ENCODE measurements at places on chromosomes 5 and 9.

DNA sequence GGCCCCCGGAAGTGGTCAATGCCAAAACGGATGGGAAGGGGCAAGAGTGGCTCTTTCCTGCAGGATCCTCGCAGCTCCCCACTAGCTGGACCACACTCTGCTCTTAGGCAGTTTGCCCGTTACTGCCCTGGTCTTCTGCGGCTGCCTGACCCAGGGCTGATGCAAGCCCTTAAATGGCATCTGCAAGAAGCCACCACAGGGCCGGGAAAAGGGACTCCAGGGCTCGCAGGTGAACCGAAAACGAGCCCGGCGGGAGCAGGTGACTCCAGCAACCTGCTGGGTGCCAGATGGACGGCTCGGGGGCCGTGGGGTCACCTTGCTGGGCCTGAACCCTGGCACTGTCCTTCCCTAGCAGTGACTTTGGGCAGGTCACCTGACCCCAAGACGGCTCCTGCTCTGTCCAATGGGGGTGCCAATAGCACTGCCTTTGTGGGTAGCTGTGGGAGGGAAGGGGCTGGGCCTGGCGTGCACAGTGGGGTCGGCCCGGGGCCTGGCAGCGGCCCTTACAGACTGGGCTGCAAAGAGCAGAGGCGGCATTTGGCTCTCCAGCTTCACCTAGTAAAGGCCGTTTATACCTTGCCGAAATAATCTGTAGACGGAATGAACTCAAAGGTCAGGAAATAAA lies 1.3 kb downstream of the TMEM250 start:
- no peak for DNase-seq

DNA sequence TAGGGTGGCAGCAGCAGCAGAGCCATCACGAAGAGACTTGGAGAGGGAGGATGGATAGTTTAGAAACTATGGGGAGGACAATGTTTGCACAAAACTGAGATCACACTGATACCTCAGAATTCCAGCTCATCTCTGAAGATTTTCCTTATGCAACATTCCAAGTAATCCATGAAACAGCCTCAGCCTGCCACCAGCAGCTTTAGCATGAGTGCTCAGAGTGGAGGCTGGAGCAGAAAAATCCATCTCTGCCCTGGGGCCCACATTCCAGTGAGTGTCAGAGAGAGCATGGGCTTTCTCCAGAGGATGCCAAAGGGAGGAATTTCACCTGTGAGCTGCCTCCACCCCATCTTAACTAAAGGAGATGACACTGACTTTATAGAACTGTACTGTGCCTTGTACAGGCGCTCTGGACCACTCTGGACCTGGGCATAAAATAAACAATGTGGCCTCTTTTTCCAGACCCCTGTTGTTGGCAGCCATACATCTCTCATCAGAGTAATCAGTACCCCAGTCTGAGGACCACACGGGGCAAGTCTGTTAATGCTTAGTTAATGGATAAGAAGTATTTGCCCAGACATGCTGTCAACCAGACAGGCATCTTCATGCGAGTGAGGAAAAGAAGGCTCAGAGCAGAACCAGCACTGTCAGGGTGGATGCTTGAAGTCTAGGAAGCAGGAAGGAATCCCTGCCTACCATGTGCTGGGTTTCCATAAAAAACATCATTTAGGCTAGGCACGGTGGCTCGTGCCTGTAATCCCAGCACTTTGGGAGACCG lies 440.9 kb downstream of the ENC1 start:
- no peak for DNase-seq

GRCh38 chr5:57447658-57448057 lies 35.0 kb downstream of the ACTBL2 start:
- DNase-seq, result no peak

DNA sequence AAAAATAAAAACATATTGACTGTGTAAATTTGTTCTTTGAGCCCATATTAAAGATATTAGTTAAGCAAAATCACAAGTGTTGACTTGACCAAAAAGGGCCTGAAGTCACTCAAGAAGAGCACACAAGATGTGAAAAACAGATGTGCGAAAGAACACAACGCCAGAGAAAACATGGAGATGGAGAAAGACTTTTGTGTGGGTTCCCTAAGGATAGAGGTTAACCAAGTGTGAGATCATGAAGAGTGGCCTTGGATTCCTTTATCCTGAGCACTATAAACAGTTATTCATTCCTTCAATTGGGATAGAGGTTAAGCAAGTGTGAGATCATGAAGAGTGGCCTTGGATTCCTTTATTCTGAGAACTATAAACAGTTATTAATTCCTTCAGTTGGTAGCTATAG lies 361.8 kb downstream of the CDH18 start:
- no peak for DNase-seq

- DNase-seq, result no peak
These were observed 30.0 kb upstream of the CAMLG start for GRCh38 chr5:134708301-134708700.

- no peak for DNase-seq
These were observed 182.9 kb downstream of the AOPEP start for GRCh38 chr9:94909250-94909894.

DNA sequence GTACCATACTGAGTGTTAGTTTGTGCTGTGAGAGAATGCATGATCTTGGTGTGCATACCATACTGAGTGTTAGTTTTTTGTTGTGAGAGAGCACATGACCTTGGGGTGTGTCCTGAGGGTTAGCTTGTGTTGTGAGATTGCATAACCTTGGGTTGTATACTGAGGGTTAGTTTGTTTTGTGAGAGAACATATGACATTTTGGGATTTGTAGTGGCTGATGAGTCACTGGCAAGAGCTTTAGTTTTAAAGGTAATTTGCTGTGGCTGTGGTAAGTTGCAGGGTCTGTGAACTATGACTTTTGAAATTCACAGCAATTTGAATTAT lies 1068.3 kb upstream of the EDIL3 start:
- DNase-seq, result no peak

- no peak for DNase-seq
These were observed 3.5 kb upstream of the EXOSC2 start for GRCh38 chr9:130689937-130690700.

- DNase-seq, result no peak
These were observed 661.5 kb downstream of the TLE4 start for GRCh38 chr9:80233102-80233843.

- no peak for DNase-seq
These were observed 77.2 kb downstream of the PGM5 start for GRCh38 chr9:68433531-68434110.

GRCh38 chr5:161889971-161890370 lies 42.1 kb downstream of the GABRA1 start:
- DNase-seq, result no peak

- DNase-seq, result no peak
These were observed 114.1 kb upstream of the PANK3 start for GRCh38 chr5:168693297-168693696.

GRCh38 chr9:90893706-90894105 lies 92.1 kb downstream of the SYK start:
- DNase-seq, result no peak

- no peak for DNase-seq
These were observed 45.1 kb downstream of the KIAA1958 start for GRCh38 chr9:112531666-112532282.

DNA sequence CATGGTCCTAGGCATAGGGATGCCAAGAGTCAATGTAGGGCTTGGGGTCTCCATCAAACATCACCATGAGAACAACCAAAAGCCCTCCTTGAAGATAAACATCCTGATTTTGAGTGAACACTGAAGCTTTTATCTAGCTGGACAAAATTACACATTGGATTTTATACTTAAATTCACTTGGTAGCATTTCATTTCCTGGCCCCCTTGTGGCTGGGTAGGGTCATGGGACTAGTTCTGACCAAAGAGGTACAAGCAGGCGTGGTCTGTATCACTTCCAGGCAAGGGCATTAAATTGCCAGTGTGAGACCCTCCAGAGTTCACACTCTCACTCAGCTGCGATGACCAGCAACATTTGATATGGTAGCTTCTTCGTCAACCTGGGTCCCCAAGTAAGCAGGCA lies 320.3 kb downstream of the ACTL7B start:
- DNase-seq, result no peak

- no peak for DNase-seq
These were observed 210.9 kb downstream of the ESM1 start for GRCh38 chr5:54774281-54775170.

DNA sequence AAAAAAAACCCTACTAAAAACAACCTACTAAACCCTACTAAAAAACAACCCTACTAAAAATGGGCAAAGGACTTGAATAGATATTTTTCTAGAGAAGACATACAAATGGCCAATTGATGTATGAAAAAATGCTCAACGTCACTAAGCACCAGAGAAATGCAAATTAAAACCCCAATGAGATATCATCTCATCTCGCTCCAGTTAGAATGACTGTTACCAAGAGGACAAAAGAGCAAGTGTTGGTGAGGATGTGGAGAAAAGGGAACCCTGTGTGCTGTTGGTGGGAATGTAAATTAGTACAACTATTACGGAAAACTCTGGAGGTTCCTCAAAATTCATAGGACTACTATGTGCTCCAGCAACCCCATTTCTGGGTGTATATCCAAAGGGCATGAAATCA lies 10.8 kb downstream of the SDHA start:
- no peak for DNase-seq

DNA sequence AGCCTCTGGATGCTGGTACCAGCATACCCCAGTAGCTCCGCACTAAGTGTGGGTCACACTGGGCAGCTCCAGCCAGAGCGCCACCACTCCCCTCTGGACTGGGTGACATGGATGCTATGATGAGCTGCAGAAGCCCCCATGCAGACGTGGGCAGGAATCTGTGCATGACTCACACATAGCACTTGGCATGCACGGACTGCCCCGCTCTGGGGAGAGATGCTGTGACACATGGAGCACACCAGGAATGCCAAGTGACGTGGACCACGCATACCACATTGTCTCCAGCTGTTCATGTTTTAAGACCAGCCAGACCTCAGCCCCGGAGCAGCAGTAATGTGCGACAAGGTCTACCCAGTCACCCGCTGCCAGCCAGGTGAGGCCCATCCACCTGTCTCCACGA lies 64.1 kb downstream of the SEMA4D start:
- no peak for DNase-seq

DNA sequence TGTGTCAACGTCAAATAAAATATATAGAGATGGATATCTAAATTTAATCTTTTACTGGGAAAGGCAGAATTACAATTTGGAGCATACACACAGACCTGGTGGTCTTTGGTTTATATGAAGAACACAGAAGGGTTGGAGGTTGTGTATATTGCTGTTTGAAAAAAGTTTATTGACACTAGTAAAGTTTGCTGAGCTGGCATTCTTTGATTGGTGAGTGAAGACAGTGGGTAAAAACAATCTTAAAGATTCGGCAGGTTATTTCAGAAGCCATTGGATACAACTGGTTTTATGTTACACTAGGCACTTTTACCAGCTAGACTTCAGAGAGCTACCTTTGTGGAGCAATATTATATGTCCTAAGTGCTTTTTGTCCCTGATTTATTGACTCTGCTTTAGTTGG lies 27.2 kb downstream of the IZUMO3 start:
- no peak for DNase-seq

- no peak for DNase-seq
These were observed 475.7 kb upstream of the TNC start for GRCh38 chr9:115593587-115594091.

- DNase-seq, result no peak
These were observed 7.4 kb downstream of the BSPRY start for GRCh38 chr9:113356686-113357292.

GRCh38 chr9:108756746-108757490 lies 98.9 kb downstream of the ACTL7B start:
- no peak for DNase-seq

DNA sequence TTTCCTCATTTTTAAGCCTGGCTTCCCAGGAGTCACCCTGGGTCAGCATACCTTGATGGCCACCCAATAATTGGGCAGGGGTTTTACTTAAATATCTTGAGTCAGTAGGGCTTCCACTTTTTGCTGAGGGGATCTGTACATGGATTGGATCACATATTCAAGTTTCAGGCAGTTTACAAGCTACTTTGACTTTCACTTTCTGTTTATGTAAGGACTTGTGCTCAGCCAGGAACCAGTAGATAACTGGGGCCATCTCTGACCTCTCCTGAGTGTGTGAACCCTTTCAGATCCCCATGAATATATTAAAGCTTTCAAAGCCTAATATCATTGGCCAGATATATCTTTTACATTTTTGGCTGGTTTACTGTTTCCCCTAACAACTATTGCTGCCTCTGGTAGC lies 45.1 kb downstream of the SLCO6A1 start:
- DNase-seq, result no peak

GRCh38 chr9:17116400-17116837 lies 18.4 kb upstream of the CNTLN start:
- no peak for DNase-seq

GRCh38 chr9:131622523-131622922 lies 77.2 kb downstream of the PRRT1B start:
- no peak for DNase-seq

GRCh38 chr5:112733586-112733985 lies 4.1 kb upstream of the APC start:
- DNase-seq, result no peak

DNA sequence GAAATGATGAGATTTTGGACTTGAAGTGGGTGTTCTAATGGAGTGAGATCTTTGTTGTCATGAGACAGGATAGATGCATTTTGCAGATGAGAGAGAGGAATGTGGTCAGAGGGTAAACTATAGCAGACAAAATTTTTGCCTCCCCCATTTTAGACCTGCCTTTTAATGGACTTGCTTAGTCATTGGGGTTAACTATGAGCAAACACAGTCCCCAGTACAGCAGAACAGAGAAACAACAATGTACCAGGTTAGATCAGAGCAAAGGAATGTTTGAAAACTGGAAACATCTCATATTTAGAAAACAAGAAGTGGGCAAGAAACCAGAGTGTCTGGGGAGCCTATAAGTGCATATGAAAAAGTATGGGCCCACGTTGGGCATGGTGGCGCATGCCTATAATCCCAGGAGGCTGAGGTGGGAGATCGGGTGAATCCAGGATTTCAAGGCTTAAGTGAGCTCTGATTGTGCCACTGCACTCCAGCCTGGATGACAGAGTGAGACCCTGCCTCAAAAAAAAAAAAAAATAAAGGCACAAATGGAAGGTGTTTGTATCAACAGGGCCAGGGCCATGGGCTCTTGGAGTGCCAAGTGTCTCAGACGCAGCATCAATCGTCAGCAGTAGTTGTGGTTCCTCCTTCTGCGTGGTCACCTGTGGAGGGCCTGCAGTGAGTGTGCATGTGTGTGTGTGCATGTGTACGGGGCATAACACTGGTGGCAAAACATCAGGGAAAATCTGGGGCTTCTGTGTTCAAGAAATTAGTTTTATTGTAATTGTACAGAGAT lies 214.4 kb upstream of the S1PR3 start:
- no peak for DNase-seq

DNA sequence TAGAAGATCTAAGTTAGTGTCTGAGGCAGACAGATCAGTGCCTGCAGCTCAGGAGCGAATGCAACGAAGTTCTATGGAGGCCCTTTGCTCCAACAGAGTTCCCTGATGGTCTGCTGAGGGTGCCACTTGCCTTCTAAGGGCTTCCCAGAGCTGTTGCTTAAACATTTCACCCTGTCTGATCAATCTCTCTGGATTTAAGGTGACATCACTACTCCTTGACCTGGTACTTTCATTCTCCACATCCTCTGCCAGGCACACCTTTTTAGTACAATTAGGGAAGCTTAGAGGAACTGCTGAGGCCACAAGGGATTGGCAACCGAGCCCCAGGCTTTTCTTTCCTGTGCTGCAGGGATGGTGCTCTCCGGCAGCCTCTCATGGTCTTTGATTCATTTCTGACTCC lies 94.2 kb upstream of the IFNK start:
- no peak for DNase-seq

Data from activated CD4-positive, alpha-beta T cell treated with anti-CD3 and anti-CD28 coated beads, Interleukin-2, amount 50 U/mL, for 4 hours (primary cell).